ENCODE measurements at places on chromosomes 1 and 21.

GRCh38 chr1:17927952-17928351, 172.8 kb downstream of the ACTL8 start:
- DNase-seq, result no peak

- no peak for DNase-seq
Measured at GRCh38 chr1:10664251-10664650, 132.2 kb downstream of the CASZ1 start.

DNA sequence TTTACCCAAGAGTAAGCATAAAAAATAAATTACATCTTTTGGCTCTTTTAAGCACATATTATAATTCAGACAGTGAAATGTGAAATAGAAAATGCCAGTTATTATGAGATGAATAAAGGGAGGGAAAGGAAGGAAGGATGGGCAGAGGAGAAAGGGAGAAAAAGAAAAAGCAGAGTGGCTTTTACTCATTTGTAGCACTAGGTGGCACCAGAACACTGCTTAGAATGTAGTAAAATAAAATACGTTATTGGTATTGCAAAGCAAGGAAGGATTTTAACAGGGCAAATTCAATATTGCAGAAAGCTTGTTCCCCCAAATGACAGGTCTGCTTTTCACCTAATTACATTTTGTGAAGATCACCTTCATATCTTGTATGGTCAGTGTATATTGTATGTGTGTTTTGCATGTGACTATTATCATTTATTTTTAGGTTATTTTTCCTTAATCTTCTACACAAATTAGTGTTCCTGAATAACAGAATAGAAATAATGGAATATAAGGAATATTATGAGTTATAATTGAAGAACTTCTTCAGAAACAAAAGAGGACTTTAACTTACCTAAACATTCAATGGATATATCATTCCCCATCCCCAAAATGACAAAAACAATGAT, 9.1 kb upstream of the PCNX2 start:
- DNase-seq, result peak; percentile 23

- no peak for DNase-seq
Measured at GRCh38 chr1:24996983-24997893, 67.2 kb upstream of the RUNX3 start.

DNA sequence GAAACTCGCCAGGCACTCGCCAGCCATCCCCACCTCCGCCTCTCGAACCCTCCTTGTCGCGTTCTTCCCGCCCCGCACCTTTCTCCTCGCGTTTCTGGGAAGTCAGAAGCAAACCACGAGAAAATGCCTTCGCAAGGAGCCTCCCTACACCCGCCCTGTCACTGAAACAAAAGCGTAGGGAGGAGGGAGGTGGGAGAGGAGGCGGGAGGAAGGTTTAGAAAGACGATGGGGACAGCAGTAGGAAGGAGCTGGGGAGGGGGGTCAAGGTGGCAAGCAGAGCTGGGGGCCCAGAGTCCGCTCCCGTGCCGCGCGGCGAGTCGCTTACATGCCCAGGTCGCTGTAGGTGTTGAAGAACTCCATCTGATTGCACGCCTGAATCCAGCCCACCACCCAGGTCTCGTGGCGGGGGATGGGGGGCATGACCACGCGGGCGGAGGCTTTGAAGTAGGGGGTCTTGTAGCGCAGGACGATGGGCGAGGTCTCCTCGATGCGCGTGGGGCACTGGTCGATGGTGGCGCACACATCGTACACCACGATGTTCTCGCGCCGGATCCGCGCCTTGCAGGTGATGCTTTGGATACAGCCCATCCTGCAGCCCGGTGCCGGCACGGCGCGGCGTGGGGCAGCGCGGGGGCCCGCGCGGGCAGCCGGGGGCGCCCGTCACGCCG, 1.0 kb downstream of the FAM78B start:
- DNase-seq, result no peak

GRCh38 chr1:173411835-173412742, 65.0 kb upstream of the PRDX6 start:
- peak; percentile 79 for DNase-seq

DNA sequence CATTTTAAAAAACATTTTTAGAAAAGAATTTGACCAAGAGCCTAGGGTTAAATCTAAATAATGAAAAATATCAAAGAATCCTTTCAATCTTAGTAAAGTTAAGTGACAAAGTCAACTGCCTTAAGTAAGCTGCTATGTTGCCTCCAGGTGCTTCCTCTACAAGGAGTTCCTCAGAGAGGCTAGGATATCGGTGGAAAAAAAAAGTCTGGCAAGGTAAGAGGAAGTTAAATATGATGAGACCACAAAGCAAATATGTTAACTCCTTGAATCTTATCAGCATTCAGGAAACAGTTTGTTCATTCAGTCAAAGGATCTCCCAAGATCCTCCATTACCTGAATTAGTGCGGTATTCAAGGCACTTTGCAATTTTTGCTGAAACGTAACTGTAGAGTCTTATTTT, 563.5 kb downstream of the PTPRC start:
- no peak for DNase-seq

- DNase-seq, result no peak
Measured at GRCh38 chr1:47533793-47534328, 96.0 kb downstream of the FOXD2 start.

DNA sequence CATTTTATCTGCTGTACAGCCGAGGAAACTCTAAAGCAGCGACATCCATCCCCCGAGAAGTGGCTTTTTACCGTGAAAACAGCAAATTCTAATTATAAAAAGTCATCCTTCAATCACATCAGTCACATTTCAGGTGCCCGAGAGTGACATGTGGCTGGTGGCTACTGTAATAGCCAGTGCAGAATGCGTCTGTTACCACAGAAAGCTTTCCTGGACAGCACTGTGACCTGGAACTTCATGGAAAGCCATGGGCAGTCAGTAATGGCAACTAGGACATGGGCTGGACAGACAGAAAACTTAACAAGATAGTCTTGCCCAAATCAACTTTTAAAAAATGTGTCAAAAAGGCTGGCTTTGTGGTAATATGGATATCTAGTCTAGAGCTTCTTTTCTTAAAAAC, 106.6 kb downstream of the BCAR3 start:
- no peak for DNase-seq

- DNase-seq, result no peak
Measured at GRCh38 chr1:11406845-11407244, 72.1 kb upstream of the DISP3 start.

DNA sequence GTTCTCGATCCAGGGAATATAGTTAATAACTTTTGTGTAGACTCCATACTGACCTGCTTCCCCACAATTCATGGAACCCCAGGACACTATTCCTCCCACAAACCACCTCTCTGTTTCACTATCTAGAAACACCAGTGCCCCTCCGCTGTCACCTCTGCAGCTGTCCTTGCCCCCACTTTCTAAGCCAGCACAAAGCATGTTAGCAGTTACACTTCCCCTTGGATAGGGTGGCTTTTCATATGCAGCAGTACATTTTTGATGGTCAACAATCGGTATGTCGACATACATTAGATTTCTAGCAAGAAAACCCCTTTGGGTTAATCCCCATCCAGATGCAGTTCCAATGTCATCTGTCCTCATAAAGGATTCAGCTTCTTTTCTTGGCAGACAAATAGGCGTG, 14.4 kb downstream of the TARDBP start:
- DNase-seq, result no peak

- no peak for DNase-seq
Measured at GRCh38 chr1:230922620-230923019, 54.3 kb upstream of the C1orf198 start.

DNA sequence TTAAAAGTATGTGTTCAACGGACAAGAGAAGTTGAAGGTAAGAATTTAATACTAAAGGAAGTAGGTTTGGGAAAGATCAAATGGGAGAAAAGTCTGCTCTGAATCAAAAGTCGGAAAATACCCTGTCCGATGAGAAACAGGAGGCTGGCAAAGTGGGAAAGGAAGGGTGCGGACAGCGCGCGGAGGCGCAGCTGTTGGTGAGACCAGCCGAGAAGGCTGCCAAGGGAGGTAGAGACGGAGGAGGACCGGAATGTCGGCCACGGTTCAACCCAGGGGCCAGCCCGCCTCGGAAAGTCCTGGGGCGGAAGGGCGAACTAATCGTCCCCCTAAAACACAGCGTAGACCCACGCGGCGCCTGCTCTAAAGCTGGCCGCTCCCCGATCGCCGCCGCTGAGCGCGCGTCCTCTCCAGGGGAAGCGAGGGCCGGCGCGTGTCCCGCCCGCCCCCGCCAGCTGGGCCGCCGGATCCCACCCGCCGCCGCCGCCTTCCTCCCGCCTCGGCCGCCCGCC, 639 bp upstream of the SPATA1 start:
- DNase-seq, result peak; percentile 64

GRCh38 chr1:78712467-78713051, 62.9 kb downstream of the IFI44 start:
- no peak for DNase-seq

DNA sequence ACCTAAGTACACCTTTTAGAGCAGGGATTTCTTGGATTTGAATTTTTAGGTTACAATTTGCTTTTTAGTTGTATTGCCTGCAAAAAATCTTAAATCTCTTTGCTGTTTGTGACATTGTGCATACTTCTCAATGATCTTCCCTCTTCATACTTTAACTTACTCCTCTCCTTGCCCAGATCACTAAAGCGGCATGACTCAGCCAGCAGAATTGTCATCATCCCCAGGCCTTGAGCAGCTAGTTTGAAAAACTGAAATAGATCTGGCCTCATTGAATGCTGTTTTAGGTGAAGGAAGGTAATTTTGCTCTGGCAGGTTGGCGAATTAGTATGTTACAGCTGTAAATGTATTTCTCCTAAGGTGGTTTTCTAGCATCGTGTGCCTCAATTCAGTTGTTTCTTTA, 145.9 kb downstream of the RYR2 start:
- DNase-seq, result peak; percentile 23

DNA sequence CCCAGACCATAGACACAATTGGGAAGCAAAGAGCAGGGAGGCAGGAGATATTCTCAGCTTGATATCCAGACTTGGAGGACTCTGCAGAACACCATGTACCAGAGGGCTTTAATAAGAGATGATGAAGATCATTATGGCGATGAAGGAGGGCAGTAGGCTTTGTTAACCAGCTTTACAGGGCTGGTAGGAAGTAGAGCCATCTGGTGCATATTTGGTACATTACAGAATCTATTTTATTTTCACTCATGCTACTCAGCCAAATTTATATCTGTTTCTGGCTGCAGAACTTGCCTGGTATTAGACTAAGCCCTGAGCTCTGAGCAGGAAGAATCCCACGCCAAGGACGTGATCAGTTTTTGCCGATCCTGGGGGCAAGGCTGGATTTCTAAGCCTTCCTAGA, 61.8 kb upstream of the SYT6 start:
- DNase-seq, result peak; percentile 22

DNA sequence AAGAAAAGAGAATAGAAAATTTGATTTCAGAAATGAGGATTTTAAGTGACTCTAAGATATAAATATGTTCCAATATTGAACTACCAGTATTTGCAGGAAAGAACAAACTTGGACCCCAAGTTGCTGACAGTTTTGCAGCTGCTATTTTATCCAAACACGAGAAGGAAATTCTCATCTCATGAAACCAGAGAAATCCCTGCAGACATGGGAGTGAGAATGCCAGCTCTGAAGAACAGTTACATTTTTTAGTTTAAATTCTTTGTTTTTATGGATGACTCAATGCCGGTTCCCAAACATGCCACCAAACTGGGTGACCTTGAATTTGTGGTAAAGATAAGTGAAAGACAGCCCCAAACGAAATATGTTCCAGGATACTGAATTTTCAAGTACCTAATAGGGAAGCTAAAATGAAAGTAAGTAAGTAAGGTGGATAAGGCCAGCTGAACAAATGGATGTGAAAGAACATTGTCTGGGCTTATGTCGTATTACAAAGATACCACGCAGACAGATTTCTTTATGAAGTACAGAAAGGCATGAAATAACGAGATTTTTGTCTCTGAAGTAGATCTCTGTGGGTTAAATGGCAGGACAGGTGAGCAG, 19.9 kb downstream of the TLR5 start:
- no peak for DNase-seq

- no peak for DNase-seq
Measured at GRCh38 chr21:18917622-18918021, 514.0 kb upstream of the TMPRSS15 start.

GRCh38 chr1:64280001-64280400, 76.6 kb downstream of the UBE2U start:
- no peak for DNase-seq

GRCh38 chr1:192260076-192260475, 56.7 kb upstream of the RGS21 start:
- DNase-seq, result no peak

DNA sequence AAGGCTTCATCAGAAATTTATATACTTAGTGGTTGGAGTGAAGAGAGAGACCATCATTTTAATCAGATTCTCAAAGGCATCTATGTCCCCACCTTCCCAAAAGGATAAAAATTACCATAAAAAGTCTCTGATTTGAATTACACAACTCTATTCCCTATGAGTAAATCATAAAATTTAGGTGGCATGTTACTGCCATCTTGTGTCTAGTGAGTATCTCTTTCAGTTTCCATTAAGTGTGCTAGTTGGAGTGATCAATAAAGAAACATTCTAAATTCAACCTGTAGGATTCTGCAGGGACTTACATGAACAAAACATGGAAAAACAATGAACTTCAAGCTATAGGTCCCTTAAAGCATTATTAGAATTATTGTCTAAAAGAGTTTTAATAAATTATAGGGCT, 655.4 kb downstream of the LTN1 start:
- DNase-seq, result peak; percentile 76

DNA sequence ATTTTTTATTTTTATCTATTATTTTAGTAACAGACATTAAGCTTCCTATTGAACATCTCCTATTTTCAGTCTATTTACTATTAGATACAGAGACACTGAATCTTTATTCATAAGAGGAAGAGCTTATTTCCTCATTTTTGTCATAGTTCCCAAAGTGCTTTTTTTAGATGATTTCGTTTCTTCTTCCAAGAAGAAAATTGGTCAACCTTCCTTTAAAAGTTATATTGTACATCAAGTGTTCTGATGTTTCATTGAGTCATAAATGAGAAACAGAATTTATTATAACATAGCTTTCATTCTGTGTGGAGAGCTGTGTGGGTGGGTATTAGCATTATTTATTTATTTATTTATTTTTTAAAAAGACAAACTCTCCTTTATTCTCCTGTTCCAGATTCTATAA, 50.6 kb upstream of the BACH1 start:
- DNase-seq, result peak; percentile 14

DNA sequence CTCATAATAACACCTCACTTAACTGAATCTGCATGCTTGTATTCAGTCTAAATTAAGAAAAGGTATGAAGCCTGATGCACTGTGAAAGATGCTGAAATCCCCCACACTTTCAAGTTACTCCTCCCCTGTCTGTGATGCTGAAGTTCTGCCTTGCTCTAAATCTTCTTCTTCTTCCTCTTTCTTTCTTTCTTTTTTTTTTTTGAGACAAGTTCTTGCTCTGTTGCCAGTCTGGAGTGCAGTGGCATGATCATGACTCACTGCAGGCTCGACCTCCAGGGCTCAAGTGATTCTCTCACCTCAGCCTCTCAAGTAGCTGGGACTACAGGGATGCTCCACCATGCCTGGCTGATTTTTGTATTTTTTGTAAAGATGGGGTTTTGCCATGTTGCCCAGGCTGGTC, 231.0 kb upstream of the B3GALT2 start:
- peak; percentile 24 for DNase-seq

- peak; percentile 95 for DNase-seq
Measured at GRCh38 chr1:18926315-18927081, 24.1 kb upstream of the ALDH4A1 start.

Measured in fibroblast of skin of abdomen (primary cell).